Activated CD8-positive, alpha-beta T cell treated with anti-CD3 and anti-CD28 coated beads for 36 hours (primary cell): ENCODE measurements at places on chromosomes 6 and 20.
A peak's percentile ranks its signal among the peaks of the same experiment; 100 is the strongest.

GRCh38 chr20:52752023-52752422 is 220.1 kb upstream of the TSHZ2 start:
- H3K4me3 ChIP-seq, result no peak overlapping the region
- no peak overlapping the region for H3K27ac ChIP-seq
- H3K36me3 ChIP-seq, result no peaks in the 10 kb centered on the region
- H3K4me1 ChIP-seq, result no peaks in the 10 kb centered on the region

- H3K4me1 ChIP-seq, result no peaks in the 10 kb centered on the region
- no peaks in the 10 kb centered on the region for H3K36me3 ChIP-seq
- H3K27ac ChIP-seq, result no peak overlapping the region
These were observed 330.8 kb upstream of the RSPO3 start for GRCh38 chr6:126787635-126788034.

GRCh38 chr20:31578448-31579138 is 26.5 kb upstream of the ID1 start:
- DNase-seq, result no peak
- no peak overlapping the region for H3K4me3 ChIP-seq
- H3K27ac ChIP-seq, result no peak overlapping the region
- H3K4me1 ChIP-seq, result peaks cover 13% of the 10 kb centered on the region
- H3K27me3 ChIP-seq, result no peaks in the 10 kb centered on the region

- H3K4me1 ChIP-seq, result peaks cover 38% of the 10 kb centered on the region
- H3K27me3 ChIP-seq, result peaks cover 57% of the 10 kb centered on the region
- peak overlapping the region; percentile 66 for H3K4me3 ChIP-seq
- DNase-seq, result peak; percentile 45
- peaks cover 2% of the 10 kb centered on the region for H3K36me3 ChIP-seq
These were observed 104.9 kb upstream of the PRDM1 start for GRCh38 chr6:105981002-105981887.

- H3K36me3 ChIP-seq, result no peaks in the 10 kb centered on the region
- DNase-seq, result no peak
- H3K27me3 ChIP-seq, result peaks cover 2% of the 10 kb centered on the region
- no peaks in the 10 kb centered on the region for H3K4me1 ChIP-seq
- no peak overlapping the region for H3K4me3 ChIP-seq
These were observed 49.1 kb upstream of the OPRM1 start for GRCh38 chr6:153989989-153990388.

DNA sequence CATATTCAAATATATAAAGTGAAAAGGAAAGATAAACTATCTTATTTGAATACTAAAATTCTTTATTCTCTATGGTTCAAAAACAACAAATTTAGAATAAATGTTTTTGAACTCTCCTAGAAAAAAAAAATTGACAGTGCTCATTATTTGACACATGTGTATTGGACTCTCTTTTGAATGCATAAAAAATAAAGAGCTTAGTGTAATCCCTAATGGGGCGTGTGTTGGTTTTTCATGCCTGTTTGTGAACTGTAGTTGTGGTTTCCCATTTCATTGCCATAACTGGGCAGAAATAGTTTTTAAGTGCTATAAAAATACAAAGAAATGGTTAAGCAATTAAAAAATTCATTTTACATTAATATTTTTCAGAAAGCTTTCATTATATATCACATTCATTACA is 101.3 kb downstream of the REV3L start:
- no peaks in the 10 kb centered on the region for H3K27me3 ChIP-seq
- H3K36me3 ChIP-seq, result peaks cover 26% of the 10 kb centered on the region
- no peaks in the 10 kb centered on the region for H3K4me1 ChIP-seq
- no peak overlapping the region for H3K27ac ChIP-seq
- DNase-seq, result no peak

- no peak overlapping the region for H3K27ac ChIP-seq
- no peak overlapping the region for H3K4me3 ChIP-seq
- no peaks in the 10 kb centered on the region for H3K4me1 ChIP-seq
- no peak for DNase-seq
- no peaks in the 10 kb centered on the region for H3K36me3 ChIP-seq
These were observed 42.3 kb downstream of the KIF13A start for GRCh38 chr6:17945111-17945510.

DNA sequence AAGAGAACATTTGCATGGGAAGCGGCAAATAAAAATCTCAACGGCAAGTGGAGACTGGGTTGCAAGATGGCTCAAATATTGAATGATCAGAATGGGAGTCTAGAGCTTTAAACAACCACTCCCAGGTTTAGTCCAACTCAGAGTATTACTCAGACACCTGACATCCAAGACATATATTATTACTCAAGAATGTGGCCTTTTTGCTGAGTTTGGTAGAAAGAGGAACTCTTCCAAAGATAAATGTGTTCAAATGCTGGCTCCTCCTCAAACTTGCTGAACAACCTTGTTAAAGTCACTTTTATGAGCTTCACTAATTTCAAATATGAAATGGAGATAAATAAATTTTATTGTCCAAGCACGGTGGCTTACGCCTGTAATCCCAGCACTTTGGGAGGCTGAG is 77.8 kb downstream of the ESR1 start:
- H3K27me3 ChIP-seq, result no peaks in the 10 kb centered on the region
- no peak overlapping the region for H3K4me3 ChIP-seq
- no peak for DNase-seq
- no peaks in the 10 kb centered on the region for H3K4me1 ChIP-seq

DNA sequence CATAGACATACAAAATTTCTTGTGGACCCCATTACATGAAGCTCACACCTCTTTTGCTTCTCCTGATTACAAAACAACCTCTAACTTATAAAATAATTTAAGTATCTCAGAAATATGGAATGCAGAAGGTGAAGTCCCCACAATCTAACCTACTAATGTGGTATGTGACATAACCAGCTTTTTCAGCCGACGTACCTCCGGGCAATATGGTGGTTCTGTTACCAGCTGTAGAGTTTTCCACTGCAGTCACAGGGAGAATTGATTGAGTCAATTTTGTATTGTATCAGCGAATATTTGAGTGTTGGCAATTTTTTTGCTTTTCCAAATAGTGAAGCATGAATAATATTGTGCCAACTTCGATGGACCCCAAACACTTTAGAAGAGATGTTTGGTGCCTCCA is 15.7 kb upstream of the SPO11 start:
- H3K36me3 ChIP-seq, result no peaks in the 10 kb centered on the region
- H3K27me3 ChIP-seq, result peaks cover 4% of the 10 kb centered on the region
- H3K4me1 ChIP-seq, result no peaks in the 10 kb centered on the region
- no peak overlapping the region for H3K27ac ChIP-seq
- H3K4me3 ChIP-seq, result no peak overlapping the region
- DNase-seq, result no peak

DNA sequence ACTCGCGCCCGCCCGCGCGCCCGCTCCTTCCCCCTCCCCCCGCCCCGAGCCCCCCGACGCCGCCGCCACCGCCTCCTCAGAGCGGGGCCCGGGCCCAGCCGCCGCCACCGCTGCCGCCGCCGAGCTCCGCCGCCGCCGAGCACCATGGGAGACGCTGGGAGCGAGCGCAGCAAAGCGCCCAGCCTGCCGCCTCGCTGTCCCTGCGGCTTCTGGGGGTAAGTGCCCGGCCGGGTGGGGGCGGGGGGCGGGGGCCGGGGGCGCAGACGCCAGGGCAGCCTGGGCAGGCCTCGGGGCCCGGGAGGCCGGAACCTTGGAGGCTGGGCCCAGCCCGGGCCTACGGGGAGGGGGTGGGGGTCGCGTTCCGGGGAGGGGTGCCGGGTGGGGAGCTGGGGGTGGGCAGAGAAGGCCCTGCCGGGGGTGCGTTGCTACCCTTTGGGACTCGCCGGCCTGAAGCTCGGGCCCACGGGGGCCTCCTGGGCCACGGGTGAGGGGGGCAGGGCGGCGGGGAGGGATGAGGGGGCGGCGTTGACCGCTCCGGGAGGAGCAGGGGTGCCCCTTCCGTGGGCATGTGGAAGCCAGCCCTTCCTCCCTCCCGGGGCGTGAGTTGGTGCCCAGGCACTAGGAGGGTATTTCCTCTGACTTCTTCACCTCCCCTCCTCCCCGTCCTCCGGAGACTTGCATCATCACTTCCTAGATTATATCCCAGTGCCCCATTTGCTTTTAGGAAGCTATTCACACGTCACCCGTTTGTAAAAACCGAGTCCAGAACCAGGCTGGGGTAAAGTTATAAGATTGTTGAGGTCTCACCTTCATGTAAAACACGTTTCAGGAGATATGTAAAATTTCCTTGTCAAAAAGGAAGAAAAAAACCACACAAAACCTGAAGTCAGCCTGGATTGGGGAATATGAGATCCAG is 533 bp downstream of the ZFAND3 start:
- peak overlapping the region; percentile 97 for H3K4me3 ChIP-seq
- H3K36me3 ChIP-seq, result peaks cover 8% of the 10 kb centered on the region
- no peaks in the 10 kb centered on the region for H3K27me3 ChIP-seq
- H3K27ac ChIP-seq, result peak overlapping the region; percentile 98
- peak; percentile 70 for DNase-seq

- H3K4me1 ChIP-seq, result no peaks in the 10 kb centered on the region
- H3K27ac ChIP-seq, result no peak overlapping the region
- H3K36me3 ChIP-seq, result no peaks in the 10 kb centered on the region
- DNase-seq, result no peak
- no peak overlapping the region for H3K4me3 ChIP-seq
- H3K27me3 ChIP-seq, result no peaks in the 10 kb centered on the region
These were observed 470.0 kb downstream of the NKAIN2 start for GRCh38 chr6:124273701-124274100.

GRCh38 chr6:46048646-46049297 is 33.1 kb upstream of the CLIC5 start:
- H3K4me1 ChIP-seq, result peaks cover 22% of the 10 kb centered on the region
- H3K4me3 ChIP-seq, result no peak overlapping the region
- H3K27ac ChIP-seq, result no peak overlapping the region

- H3K27ac ChIP-seq, result no peak overlapping the region
- DNase-seq, result no peak
- H3K4me3 ChIP-seq, result no peak overlapping the region
These were observed 94.0 kb upstream of the HIVEP1 start for GRCh38 chr6:11917951-11918738.

- peaks cover 25% of the 10 kb centered on the region for H3K27me3 ChIP-seq
- H3K36me3 ChIP-seq, result no peaks in the 10 kb centered on the region
- no peak for DNase-seq
- H3K4me1 ChIP-seq, result no peaks in the 10 kb centered on the region
- no peak overlapping the region for H3K27ac ChIP-seq
These were observed 46.3 kb upstream of the RPS6KA2 start for GRCh38 chr6:166673309-166673708.

GRCh38 chr6:39239527-39240154 is 10.4 kb upstream of the KCNK5 start:
- H3K27me3 ChIP-seq, result no peaks in the 10 kb centered on the region
- no peak overlapping the region for H3K27ac ChIP-seq
- no peaks in the 10 kb centered on the region for H3K36me3 ChIP-seq
- H3K4me3 ChIP-seq, result no peak overlapping the region
- no peaks in the 10 kb centered on the region for H3K4me1 ChIP-seq

DNA sequence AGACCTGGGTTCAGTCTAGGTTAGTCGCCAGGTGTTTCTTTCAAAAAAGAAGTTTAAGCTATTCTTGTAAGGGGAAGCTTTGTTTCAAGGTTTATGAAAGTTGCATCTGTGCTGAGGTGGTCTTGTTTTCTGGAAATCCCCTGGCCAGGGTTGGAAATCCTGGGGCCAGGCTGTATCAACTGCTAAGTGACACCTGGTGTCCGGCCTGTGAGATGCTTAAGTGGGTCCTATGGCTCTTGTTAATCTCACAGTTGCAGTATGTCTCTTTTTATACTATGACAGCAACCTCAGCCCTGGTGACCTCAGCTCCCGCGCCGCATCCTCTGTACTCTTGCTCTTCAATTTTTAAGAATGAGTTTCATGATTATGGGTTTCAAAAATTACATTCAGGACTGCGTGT is 72.0 kb downstream of the CHMP4B start:
- H3K4me1 ChIP-seq, result no peaks in the 10 kb centered on the region
- H3K4me3 ChIP-seq, result no peak overlapping the region
- no peaks in the 10 kb centered on the region for H3K36me3 ChIP-seq
- no peak for DNase-seq

- H3K27me3 ChIP-seq, result peaks cover 3% of the 10 kb centered on the region
- no peaks in the 10 kb centered on the region for H3K4me1 ChIP-seq
- H3K4me3 ChIP-seq, result no peak overlapping the region
- H3K36me3 ChIP-seq, result no peaks in the 10 kb centered on the region
- no peak overlapping the region for H3K27ac ChIP-seq
These were observed 592.4 kb downstream of the EPM2A start for GRCh38 chr6:145142958-145143357.

DNA sequence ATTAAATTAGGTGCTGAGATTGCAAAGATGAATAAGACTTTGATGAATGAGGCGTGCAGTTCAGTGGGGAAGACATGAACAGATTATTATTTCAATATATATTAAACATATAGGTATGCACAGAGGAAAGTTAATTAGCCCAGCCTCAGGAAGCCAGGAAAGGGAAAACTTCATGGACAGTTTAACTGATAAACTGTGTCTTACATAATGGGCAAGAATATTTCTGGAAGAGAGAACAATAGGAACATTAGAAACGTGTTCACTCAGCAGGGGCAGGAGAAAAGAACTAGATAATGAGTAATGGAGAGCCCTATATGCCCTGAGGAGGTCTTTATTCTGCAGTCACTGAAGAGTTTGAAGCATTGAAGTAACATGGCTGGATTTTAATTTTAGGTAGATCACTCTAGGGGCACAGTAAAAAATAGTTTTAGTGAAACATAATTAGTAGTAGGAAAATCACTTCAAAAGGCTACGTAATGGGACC is 23.6 kb downstream of the CEP57L1 start:
- no peak for DNase-seq
- no peak overlapping the region for H3K4me3 ChIP-seq
- no peaks in the 10 kb centered on the region for H3K36me3 ChIP-seq

DNA sequence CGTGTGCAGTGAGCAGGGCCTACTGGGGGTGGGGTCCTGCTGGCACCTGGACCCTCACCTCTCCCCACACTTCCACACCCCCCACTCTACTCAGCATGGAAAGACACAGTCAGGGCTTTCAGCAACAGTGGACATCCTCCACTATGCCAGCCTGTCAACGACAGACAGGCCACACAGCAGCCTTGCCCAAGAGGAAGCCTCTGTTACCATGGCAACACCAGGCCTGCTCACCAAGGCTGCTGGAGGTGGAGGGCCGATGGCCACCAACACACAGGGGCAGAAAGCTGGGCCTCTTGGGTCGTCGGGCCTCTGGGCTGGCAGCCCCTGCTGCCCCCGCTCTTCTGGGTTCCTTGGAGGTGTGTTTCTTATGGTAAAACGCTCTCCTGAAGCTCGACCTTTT is 13.6 kb downstream of the BNIP5 start:
- H3K27me3 ChIP-seq, result no peaks in the 10 kb centered on the region
- H3K36me3 ChIP-seq, result no peaks in the 10 kb centered on the region
- H3K27ac ChIP-seq, result no peak overlapping the region
- no peak for DNase-seq
- no peak overlapping the region for H3K4me3 ChIP-seq

- H3K4me3 ChIP-seq, result no peak overlapping the region
- DNase-seq, result no peak
- H3K4me1 ChIP-seq, result no peaks in the 10 kb centered on the region
- H3K36me3 ChIP-seq, result no peaks in the 10 kb centered on the region
These were observed 22.9 kb downstream of the CYP21A2 start for GRCh38 chr6:32060966-32061655.

- DNase-seq, result no peak
These were observed 254.0 kb downstream of the GMDS start for GRCh38 chr6:1991332-1991878.

GRCh38 chr20:22794200-22794599 is 209.8 kb upstream of the FOXA2 start:
- no peaks in the 10 kb centered on the region for H3K4me1 ChIP-seq
- H3K36me3 ChIP-seq, result no peaks in the 10 kb centered on the region
- no peak for DNase-seq
- no peak overlapping the region for H3K4me3 ChIP-seq
- peaks cover 1% of the 10 kb centered on the region for H3K27me3 ChIP-seq

- H3K27me3 ChIP-seq, result peaks cover 4% of the 10 kb centered on the region
These were observed 88.9 kb upstream of the ELOVL5 start for GRCh38 chr6:53437557-53438202.

GRCh38 chr6:157559201-157559756 is 178.3 kb downstream of the ZDHHC14 start:
- DNase-seq, result no peak
- peaks cover 56% of the 10 kb centered on the region for H3K4me1 ChIP-seq
- no peaks in the 10 kb centered on the region for H3K36me3 ChIP-seq
- H3K27me3 ChIP-seq, result no peaks in the 10 kb centered on the region
- no peak overlapping the region for H3K4me3 ChIP-seq
